ENCODE measurements at places on chromosomes 2 and 18.

- no peak for DNase-seq
Measured at GRCh38 chr18:40980171-40980570, 974.9 kb upstream of the PIK3C3 start.

DNA sequence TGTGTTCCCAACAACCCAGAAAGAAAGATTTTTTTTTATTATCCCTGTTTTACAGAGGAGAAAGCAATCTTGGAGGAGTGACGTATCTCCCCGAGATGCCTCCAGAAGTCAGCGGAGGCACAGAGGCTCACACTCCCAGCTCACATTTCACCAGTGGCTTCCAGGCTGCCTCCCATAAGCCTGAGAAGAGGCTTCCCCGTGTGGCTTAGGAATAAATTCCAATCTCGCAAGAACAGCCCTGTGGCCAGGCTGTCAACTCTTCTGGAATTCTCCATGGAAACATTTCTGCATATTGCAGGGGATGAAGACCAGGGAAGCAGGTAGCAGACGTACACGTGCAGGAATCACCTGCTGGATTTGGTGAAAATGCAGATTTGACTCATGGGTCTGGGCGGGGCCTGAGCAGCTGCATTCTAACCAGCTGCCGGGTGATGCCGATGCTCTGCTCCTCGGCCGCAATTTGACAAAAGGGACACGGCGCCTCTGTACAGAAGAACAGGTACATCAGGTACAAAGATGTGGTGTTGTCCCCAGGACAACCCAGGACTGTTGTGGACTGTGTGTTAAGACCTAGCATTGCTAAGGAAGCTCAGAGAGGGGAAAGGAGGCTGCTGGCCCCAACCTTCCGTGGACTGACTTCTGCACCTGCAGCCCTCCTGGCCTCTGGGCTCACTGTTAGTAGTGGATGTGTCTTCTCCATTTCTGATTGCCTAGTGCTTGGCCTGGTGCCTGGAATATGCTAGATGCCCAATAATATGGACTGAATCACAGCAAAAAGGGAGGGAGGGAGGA lies 114.2 kb upstream of the ID2 start:
- DNase-seq = no peak

DNA sequence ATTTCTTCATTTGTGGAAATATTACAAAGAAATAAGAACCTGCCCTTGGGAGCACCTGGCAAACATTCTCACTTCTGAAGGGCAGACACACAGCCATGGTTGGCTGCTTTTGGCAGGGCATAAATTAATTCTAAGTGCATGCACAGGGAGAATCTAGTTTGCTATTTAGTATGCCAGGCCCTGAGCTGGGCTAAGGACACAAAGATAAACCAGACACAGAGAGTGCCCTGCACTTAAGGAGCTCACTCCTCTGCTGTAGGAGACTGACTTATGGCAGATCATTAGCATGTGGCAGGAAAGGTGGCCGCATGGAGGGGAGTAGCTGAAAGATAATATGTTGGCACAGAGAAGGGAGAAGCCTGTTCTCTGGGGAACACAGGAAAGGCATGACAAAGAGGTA lies 367.0 kb downstream of the LPIN1 start:
- no peak for DNase-seq

DNA sequence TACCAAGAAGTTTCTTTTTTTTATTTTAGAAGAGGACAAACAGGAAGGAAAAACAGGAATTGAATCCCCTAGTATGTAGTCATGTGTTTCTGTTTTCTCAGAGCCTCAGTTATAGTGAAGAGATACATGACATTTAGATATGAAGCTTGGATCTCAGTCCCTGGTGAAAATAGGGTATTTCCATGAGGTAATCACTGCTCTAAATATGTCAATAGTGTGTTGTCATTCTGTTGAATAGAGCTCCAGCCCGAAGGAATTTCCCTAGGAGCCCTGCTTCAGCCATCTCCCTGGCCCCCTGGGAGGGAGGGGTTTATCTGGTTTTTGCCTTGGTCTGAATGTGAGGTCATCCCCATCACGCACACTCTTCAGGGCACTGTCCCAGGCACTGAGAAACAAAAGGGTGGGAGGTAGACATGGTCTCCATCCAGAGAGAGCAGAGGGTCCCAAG lies 47.1 kb upstream of the REL start:
- no peak for DNase-seq

DNA sequence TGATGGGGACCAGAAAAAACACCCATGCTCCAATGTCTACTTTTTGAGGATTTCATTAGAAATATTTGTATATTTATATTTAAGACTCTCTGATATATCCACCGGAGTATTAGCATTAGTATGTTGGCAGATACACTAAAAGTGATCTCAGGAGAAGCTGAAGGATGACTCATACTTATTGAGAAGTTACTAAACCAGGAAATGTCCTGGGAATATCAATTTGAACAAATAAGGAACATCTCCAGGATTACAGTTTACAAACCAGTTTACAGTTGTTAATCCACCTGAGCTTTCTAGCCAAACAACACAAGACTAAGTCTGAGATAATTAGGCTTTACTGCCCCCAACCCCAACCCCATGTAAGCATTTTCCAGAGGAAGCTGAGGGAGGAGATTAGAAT lies 16.1 kb upstream of the DPP4 start:
- no peak for DNase-seq

DNA sequence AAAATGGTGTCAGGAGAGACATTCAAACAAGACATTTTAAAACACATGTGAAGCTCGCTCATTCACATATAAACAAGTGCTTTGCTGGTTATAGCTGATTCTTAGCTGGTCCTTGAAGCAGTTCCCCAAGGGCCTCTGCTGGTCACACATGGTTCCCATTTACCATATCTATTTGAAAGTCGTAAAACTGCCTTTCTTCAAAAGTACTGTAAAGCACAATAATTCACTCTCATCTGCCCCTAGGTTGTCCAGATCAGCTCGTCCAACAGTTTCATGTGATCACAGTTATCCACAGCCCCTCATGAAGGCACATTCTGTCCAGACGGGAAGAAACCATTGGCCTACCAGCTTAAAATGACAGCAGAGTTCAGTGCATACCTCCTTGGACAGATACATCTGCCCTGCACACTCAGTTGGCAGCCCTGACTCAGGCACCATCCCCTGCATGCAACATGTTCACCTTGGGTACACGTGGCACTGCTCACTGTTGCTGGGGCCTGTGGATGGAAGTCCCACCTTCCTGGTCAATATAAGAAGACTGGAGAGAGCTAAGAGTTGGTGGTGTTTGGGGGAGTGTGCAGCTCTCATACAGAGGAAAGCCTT lies 108.0 kb upstream of the HAAO start:
- no peak for DNase-seq

GRCh38 chr2:115838539-115838938 lies 1396.1 kb downstream of the DPP10 start:
- DNase-seq = no peak

GRCh38 chr2:188966079-188966571 lies 8.0 kb upstream of the COL3A1 start:
- no peak for DNase-seq

DNA sequence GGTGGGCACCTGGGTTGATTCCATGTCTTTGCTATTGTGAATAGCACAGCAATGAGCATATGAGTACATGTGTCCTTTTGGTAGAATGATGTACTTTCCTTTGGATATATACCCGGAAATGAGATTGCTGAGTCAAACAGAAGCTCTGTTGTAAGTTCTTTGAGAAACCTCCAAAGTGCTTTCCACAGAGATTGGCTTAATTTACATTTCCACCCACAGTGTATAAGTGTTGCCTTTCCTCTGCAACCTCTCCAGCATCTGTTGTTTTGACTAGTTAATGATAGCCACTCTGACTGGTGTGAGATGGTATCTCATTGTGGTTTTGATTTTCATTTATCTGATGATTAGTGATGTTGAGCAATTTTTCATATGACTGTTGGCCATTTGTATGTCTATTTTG lies 194.8 kb downstream of the ZNF804A start:
- DNase-seq = no peak

DNA sequence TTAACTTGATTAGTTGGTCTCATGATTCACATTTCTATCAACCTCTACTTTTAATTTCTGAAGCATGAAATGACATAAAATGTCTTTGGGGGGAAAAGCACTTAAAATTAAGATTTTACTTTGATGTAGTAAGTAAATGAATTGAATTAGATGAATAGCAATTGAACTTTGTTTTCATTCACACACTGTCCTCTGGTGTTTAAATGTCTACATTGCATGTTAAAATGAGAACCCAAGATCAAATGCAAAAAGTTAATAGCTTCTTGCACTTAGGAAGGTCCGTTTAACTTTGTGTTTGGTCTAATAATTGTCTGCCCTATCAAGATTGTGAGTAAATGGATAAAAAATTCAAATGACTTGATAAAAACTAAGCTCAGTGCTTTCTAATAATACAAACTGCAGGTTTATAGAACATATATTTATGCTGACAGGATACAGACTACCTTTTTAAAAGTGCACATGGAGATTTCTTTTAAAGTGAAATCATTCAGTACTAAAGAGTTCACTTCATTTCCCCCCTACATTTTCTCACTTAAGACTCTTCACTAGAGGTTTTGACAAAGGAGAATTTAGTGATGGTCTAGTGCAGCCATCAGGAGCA lies 156.2 kb upstream of the NABP1 start:
- no peak for DNase-seq

GRCh38 chr2:112182581-112183034 lies 44.4 kb downstream of the FBLN7 start:
- DNase-seq = peak; percentile 31

DNA sequence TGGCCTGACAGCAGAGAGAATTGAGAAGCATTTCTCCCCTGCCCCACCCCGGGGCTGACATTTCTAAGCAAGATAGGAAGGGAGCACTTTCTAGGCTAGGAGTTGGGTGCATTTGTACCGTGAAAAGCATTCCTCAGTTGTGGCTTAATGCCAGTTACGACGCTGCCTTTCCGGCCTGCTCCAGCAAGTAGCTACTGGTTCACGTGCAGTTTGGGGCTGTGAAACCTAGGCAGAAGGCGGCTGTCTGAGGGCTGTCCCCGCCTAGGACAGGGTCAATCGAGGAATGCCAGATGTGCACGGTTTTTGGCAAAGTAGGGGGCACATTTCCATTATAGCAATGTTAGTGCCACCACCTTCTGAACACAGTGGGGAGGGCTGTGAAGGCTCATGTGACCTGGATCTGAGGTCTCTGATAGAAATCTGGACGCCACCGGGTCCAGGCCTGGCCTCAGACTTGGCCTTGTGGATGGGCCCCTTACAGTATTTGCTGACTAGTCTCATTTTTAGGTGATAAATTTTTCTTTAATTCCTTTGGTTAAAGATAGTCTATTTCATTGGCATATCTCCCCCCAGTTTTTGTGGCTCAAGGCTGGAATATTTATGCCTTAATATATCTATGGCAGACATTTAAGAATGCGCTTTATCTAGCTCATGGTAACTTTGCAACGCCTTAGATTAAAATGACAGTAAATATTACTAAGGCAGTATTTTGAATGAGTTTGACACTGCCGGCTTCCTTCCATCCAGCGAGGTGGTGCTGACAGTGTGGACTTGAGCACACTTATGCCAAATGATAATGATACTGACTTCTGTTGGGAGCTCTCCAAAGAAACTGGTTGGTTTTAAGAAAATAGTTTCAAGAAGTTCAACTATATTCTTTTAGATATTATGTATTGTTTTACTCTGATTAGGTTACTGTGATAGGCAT lies 78.7 kb downstream of the LPIN1 start:
- DNase-seq = no peak

GRCh38 chr2:63192889-63193774 lies 142.5 kb downstream of the OTX1 start:
- no peak for DNase-seq

GRCh38 chr2:112880091-112880531 lies 30.9 kb upstream of the IL37 start:
- DNase-seq = no peak

DNA sequence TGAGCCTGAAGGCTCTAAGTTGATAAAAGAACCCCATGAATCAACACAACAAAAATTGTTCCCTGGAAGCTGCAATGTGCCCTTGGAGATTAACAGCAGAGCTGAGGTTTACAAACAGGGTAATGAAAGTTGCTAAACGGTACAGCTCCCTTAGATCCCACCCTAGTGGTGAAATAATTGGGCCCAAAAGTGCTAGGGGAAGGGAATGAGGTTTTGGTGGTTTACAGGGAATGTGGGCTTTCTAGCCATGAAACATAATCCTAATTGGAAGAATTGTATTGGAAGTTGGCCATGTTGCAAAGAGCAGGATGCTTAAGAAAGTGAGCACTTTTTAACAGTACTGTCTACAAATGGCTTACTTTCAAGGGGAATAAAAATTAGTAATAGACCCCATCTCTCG lies 180.2 kb upstream of the SMIM21 start:
- no peak for DNase-seq

DNA sequence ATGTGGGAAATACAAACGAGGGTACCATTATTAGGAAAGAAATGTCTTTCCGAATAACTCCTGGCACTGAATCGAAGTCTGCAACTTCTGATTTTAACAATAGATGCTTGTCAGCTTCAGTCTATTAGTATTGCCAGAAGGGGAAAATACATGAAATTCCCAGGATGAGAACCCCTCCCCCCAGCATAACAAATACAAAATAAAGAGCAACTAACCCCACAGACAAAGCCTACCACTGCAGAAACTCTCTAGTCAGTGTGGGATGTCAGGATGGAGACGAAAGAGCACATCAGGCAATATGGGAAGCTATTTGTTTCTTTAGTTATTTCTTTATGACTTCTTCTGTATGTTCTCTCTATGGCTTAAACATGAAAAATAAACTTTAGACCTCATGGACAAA lies 365.0 kb upstream of the CDH2 start:
- DNase-seq = no peak

GRCh38 chr2:130373808-130374365 lies 18.0 kb downstream of the PTPN18 start:
- DNase-seq = no peak

DNA sequence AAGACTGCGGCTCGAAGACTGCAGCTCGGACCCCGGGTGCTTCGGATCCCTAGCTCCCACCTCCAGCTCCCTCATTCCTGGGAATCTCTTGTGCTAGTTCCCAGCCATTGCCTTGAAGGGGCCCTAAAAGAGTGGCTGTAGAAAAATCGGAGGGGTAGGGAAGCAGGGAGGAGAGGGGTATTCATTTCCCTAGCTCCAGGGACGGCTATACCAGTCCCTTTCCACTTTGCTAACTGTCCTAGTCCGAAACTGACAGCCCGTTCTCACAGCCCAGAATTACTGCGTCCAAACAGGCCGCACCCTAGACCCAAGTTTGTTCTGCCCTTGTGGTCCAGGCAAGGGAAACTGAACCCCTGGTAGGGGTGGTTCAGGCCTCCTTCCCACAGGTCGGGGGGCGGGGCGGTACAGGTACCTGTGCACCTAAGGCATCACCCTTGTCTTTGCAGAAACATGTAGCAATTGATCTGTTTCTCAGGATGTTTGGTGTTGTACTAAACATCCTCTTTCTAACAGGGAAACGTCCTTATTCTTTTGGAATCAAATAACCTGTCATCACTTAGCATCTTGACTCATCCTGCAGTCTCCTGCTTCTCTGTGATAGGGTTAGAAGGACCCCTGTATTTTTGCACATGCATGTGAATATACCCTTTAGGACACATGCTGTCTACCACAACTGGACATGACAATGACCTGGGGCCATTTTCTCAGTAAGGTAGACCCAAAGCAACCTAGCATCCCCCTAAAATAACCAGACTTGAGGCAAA lies 4.0 kb downstream of the EMX1 start:
- DNase-seq = no peak
